Tracheal epithelial cell (primary cell): ENCODE measurements at places on chromosomes 3 and 15. TPM values are rescaled to one million over a fixed set of nuclear protein-coding genes. Genes with fewer than 3 reads are reported as not detected.

The SERPINI2 gene
- not detected in 2 replicates for total RNA-seq

The GRAMD2A gene
- 1.9 and 9.0 TPM in 2 replicates for total RNA-seq

The GDPGP1 gene
- 1.1 and 5.1 TPM in 2 replicates for total RNA-seq

The POMGNT2 gene
- 6.3 and 9.8 TPM in 2 replicates for total RNA-seq

The TMCO5A gene
- total RNA-seq: not detected in 2 replicates

The ROPN1 gene
- total RNA-seq: not detected in 2 replicates

The ALDH1A3 gene
- 214 and 3,131 TPM in 2 replicates for total RNA-seq

The COLQ gene
- total RNA-seq: under 0.01 TPM in 2 replicates

The DPPA2 gene
- total RNA-seq: not detected in 2 replicates

The NANOGP8 gene
- total RNA-seq: 0.24 TPM in 1 of 2 replicates, not detected in the other

The EPHA3 gene
- under 0.01 and 0.48 TPM in 2 replicates for total RNA-seq

The CIB2 gene
- total RNA-seq: 3.9 and 4.7 TPM in 2 replicates

The SV2B gene
- under 0.01 and 0.24 TPM in 2 replicates for total RNA-seq

The CNTN6 gene
- not detected in 2 replicates for total RNA-seq

The FEZF2 gene
- not detected in 2 replicates for total RNA-seq

The ONECUT1 gene
- total RNA-seq: not detected in 2 replicates

The LARP6 gene
- 27.1 and 32.0 TPM in 2 replicates for total RNA-seq

The SNX22 gene
- under 0.01 and 0.21 TPM in 2 replicates for total RNA-seq

The DCLK3 gene
- total RNA-seq: not detected in 2 replicates

The CXCR6 gene
- not detected in 2 replicates for total RNA-seq

The GP5 gene
- total RNA-seq: not detected in 2 replicates

The CKMT1B gene
- total RNA-seq: 10.4 and 11.8 TPM in 2 replicates

The ZMYND10 gene
- 0.24 and 1.9 TPM in 2 replicates for total RNA-seq

The GASK1A gene
- total RNA-seq: 0.48 and 2.6 TPM in 2 replicates

The ZIC1 gene
- not detected in 2 replicates for total RNA-seq
